Activated CD8-positive, alpha-beta memory T cell treated with anti-CD3 and anti-CD28 coated beads for 24 hours (primary cell): ENCODE measurements at places on chromosomes 5 and 9.

- DNase-seq = no peak
Measured at GRCh38 chr9:84686068-84686467, 16.5 kb downstream of the NTRK2 start.

- DNase-seq = no peak
Measured at GRCh38 chr5:28862137-28862859, 1823.9 kb upstream of the CDH9 start.

GRCh38 chr5:1294835-1295649 is at the start of gene TERT:
Gene TERT, minus strand, starts transcription at chr5:1295068. Its CDS starts 79 bp downstream, at chr5:1294989.
- DNase-seq = peak; percentile 90

DNA sequence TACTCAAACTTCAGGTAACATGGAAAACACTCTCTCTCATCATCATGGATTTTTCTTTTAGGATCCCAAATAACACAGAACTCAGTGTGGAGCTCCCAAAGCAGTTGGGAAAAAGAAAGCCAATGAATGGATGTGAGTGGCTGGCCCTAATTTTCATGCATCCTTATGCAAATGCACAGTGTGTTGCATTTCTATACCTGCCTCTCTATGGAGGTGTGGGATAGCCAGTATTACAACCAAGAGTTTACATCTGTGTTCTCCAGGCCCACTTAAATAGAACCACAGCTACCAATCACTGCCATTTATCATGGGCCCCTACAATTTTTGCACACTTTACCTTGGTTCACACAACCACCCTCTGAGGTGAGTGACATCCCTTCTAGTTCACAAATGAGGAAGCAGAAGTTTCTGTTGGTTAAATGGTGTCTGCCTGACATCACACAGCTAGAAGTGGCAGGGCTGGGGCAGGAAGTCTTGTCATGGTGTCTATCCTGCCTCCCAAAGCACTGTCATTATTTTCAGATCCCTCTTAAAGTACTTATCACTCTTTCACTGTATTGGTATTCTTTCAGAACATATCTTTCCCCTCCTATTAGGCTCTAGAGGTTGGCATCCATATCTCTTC is 17.3 kb downstream of the MAMDC2 start:
- no peak for DNase-seq

DNA sequence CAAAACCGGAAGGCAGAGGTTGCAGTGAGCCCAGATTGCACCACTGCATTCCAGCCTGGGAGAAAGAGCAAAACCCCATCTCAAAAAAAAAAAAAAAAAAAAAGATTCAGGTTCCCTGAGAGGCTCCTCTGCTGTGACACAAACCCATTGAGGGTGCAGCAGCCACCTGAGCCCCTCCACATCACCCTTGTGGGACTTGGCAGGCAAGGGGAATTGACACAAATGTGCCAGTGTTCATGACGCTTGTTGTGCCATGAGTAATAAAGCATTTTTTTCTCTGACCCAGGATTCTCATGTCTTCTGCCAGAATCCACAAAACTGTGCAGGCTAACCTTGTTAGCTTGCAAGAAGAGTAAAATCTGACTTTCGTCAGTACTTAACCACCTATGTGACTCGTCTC is 149.6 kb downstream of the TTC39B start:
- no peak for DNase-seq

GRCh38 chr9:71683598-71684235 is 84.6 kb downstream of the CEMIP2 start:
- DNase-seq = no peak

DNA sequence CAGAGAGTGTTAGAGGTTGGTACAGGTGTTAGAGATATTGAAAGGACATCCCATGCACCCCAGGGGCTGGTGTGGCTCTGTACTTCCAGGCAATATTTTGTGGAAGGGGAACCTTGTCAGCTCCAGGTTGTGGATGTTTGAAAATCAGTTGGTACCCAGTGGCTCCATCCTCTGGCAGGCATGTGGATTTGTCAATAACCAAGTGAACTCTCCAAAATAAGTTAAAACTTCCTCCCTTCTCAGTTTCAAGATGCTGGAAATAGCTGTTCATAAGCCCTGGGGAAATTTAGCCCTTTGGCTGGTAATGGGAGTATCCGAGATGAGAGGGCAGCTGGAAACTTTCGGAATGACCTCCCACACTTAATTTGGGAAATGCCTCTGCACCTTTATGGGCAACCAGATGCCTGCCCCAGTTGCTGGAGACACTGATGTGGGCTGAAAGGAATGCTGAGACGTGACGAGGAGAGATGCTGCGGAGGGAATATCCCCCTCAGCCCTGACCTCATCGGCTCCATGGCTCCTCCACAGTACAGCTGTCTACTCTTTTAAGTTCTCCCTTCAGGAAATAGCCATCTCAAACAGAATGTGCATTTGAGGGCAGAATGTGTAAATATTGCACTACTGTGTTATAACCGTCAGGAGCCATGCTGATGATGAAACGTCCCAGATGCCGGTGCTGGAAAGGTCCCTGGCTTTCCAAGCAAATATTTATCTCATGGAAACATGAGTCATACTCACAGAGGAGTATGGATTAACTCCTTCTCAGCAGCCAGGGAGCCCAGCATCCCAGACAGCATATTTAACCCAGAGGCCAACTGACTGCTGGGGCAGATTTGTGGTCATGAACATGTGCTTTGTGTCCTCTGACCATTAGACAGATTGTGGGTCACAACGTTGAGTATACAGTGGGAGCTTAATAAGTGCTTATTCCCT is 29.5 kb downstream of the TGFBI start:
- DNase-seq = no peak

GRCh38 chr9:93148721-93149120 is 14.7 kb upstream of the NINJ1 start:
- DNase-seq = no peak

- DNase-seq = no peak
Measured at GRCh38 chr5:176180339-176180738, 57.9 kb upstream of the SIMC1 start.
